NCI-H2107 (cell line): ENCODE measurements at places on chromosomes 2 and 18.
A peak's percentile ranks its signal among the peaks of the same experiment; 100 is the strongest.

- DNase-seq, result no peak
These were observed 69.0 kb upstream of the DLGAP1 start for GRCh38 chr18:4524096-4524495.

- DNase-seq, result no peak
These were observed 168.6 kb upstream of the SIX2 start for GRCh38 chr2:45177870-45178269.

DNA sequence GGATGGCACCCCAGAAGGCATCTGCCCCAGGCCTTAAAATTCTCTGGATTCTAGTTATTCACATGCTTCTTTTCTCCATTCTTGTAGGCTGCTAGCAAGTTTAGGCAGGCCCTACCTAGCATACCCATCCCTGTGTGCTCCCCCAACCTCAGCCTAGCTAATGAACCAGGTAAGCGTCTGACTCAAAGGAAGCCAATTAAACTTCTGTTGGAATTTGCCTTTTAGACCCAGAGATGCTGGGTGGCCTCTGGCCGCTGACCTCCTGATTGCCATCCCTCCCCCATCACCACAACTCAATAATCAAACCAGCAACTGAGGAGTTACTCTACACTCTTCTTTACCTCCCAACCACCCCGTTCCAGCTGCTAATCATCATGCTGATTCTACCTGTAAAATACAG is 19.0 kb upstream of the CEP68 start:
- no peak for DNase-seq

GRCh38 chr2:208369091-208369490 is 37.5 kb upstream of the PTH2R start:
- no peak for DNase-seq

GRCh38 chr2:183034806-183035205 is 3.5 kb downstream of the NCKAP1 start:
- DNase-seq, result no peak

DNA sequence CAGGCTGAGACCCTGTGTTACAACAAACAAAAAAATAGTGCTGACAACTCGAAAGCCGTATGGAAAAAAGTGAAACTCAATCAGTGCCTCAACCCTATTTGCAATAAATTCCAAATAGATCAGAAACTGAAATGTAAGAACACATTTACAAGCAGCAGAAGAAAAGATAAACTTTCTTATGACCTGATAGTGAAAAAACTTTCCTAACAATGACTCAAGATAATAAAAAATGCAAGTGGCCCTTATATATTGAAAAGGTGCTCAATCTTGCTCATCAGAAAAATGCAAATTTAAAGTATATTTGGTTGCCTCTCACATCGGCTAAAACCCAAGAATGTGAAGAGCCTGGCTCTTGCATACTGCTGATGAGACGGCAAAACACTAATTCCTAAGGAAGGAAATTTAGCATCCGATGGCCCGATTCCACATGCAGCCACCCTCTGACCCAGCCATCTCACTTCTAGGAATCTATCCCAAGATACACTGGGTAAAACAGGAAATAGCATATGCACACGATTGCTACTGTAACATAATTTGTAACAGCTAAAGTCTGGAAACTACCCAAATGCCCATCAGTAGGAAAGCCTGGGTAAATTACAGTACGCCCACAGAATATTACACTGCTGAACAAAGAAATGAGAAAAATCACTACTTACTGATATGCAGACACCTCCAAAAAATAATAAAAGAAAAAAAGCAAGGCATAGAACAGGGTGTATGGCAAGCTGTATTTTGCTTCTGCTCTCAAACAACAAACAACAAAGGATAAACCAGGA is 56.8 kb downstream of the HDLBP start:
- DNase-seq, result no peak

GRCh38 chr2:156332284-156332533 is 312 bp downstream of the NR4A2 start:
- no peak for DNase-seq

DNA sequence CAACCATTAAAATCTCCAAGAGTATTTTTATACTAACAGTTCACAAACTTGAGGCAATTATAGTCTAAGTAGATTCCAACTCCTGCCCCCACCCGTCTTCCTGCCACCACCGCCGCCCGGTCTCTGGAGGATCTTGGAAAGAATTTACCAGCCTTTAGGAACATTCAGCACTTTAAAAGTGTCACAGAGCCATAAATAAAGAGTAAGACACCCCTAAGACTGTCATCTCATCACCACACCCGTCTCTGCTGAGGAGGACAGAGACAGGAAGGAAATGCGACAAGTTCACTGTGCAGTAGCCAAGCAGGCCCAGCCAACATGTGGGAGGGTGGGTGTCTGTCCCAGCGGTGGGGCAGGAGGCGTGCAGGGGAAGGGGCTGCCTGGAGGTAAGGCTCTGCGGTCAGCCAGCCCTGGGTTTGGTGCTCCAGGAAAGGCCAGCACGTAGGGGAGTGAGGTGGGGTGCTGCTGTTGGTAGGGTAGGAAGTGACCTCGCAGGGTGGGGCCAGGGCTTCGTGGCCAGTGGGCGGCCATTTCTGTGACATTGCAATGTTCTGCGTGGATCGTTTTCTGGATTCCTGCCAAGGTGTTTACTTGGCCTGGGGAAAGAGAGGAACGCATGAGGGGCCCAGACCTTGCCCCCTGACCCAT is 111.6 kb downstream of the FAM210A start:
- DNase-seq, result no peak

DNA sequence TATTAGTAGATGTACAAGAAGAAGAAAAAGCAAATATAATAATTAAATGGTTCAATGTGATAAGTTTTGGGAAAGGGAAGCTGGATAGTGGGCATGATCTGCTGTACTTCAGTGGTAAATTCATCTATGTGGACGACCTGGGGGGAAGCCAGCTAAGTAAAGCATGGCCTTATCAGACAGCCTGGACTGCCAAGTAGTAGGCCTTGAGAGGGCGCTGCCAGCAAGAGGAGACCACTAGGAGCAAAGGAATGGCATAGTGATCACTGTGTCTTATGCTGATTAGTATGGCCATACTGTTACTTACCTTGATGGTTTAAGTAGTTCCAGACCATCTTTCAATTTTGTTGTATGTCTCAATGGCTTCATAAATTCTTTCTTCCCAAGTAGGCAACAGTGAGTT is 287.6 kb downstream of the SETBP1 start:
- DNase-seq, result no peak

DNA sequence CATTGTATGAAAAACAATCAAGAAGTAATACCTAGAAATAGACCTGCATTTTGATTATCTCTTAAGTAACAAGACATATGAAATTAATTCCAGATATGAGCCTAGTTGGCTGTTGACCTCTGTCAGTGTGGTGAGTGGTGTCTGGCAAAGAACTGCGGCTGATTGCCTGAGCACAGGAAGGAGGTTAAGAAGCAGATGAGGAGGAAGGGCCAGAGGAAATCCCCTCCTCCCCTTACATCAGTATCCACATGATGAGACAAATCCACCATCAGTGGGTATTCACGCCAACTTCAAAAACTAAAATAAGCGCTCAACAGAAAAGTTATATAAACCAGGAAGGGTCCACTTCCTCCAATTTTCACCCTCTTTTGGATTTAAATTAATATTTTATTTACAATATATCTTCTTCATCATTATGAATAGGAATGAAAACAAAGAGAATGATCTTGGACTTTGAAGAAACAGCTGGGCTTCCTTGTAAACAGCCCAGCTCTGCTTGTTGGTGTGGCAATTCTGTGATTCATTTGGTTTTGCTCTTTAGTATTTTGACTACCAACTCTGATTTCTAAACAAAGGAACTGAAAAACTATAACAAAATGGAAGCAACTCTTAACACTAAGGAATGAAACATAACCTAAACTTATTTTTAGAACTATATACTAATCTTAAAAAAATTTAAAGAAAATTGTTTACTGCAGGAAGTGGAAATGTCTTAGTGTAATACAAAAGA is 27.3 kb downstream of the RFTN2 start:
- DNase-seq, result no peak

DNA sequence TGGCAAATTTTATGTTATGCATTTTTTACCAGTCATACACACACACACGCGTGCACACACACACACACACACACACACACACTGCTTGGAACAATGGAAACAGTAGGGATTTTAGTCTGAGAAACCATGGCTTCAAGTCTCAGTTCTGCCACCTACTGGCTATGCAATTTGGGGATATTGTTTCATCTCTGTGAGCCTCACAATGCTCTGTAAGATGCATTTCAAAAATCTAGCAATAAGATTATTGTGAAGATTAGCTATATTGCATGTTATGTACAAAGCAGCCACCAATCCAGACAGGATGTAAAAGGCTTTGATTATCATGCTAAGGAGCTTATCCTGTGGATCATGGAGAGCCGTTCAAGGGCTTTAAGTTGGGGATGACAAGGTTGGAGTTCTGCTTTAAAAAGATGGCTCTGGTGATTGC is 401.4 kb downstream of the NBAS start:
- DNase-seq, result no peak

DNA sequence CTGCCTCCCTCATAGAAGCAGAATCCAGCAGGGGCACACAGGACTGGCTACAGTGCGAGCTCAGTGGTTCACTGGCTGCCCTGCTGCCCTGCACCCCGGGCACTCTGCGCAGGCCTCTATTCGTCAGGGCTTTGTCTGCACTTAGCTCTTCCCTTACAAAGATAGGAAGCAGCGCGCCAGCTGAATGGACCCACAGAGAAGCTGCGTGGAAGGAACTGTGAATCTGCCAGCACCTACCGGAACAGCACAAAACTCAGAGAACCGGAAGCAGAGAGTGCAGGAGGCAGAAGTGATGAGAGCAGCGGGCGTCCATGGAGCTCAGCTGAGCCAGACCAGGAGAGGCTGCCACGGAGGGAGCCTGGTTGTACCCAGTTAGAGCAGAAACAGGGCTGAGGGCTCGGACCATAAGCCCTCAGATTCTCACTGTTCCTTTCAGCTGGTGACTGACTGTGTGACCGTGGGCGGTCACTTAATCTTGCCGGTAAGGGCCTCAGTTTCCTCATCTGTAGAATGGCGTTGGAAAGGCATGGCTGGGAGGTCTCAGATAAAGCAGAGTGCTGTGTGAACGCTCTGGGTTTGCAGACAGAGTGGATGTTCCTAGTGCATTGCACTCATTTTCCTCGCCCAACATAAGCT is 23.1 kb upstream of the SLC66A3 start:
- no peak for DNase-seq

DNA sequence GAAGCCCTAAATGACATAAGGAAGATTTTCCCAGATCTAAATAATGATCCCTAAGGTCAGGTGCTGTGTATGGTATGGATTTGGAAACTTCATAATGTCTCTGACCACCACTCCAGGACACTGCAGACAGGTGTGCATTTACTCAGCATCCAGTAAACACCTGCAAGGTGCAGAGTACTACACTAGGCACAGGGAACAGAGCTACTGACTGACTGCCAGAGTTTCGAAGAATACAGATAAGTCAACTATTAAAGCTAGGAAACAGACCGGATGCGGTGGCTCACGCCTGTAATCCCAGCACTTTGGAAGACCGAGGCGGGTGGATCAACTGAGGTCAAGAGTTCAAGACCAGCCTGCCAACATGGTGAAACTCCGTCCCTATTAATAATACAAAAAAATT is 65.0 kb downstream of the ATP8B1 start:
- no peak for DNase-seq

DNA sequence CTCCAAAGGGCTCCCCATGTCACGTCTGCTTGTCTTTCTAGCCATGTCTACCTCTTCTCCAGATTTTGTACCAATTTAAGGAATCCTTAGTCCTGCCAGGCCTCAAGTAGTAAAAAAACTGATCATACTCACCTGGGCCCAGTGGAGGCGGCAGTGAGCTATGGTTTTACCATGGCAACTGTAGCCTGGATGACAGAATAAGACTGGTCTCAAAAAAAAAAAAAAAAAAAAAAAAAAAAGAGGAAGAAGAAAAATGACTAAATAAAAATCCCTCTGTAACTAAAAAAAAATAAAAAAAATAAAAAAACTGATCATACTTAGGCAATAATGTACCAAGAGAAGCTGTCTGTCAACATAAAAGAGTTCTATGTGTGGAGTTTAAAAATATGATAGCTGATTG is 221.6 kb downstream of the NR4A2 start:
- no peak for DNase-seq

- DNase-seq, result no peak
These were observed 1.8 kb downstream of the ZFP36L2 start for GRCh38 chr2:43224571-43225092.

DNA sequence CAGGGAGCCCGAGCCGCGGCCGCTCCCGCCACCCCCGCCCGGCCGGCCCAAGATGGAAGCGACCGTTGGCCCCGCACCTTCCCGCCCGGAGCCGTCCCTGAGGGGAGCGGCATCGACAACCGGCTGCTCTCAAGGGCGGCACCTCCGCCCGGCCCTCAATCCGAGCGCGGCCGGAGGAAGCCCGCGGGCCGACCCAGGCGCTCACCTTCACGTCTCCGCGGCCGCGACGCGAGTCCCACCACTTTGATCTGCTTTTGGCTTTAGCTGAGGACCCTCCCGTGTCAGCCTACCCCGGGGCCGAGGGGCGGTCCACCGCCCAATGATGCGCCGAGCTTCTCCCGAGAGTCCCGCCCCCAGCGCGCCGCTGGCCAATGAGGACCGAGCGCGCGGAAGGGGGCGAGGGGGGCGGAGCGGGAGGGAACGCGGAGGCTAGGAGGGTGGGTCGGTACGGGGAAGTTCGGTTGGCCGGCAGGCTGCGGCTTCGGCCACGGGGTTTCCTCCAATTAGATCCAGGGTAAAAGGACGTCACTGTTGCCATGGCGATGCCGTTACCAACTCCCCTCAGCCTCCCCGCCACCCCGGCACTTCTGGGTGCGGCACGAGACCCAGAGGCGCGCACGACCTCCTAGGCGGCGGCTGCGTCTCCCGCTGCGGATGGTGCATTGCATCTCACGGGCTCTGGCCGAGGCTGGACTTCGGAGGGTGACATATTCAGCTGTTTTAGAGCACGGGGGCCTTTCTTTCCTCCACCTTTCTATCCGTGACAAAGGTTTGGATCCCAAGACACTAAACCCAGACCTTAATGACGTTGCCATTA is at the start of gene YWHAQ:
TSS of gene YWHAQ (minus strand) at position 262 of the 817 bp plus-strand sequence. CDS start 545 bp downstream, outside the sequence.
- peak; percentile 93 for DNase-seq

DNA sequence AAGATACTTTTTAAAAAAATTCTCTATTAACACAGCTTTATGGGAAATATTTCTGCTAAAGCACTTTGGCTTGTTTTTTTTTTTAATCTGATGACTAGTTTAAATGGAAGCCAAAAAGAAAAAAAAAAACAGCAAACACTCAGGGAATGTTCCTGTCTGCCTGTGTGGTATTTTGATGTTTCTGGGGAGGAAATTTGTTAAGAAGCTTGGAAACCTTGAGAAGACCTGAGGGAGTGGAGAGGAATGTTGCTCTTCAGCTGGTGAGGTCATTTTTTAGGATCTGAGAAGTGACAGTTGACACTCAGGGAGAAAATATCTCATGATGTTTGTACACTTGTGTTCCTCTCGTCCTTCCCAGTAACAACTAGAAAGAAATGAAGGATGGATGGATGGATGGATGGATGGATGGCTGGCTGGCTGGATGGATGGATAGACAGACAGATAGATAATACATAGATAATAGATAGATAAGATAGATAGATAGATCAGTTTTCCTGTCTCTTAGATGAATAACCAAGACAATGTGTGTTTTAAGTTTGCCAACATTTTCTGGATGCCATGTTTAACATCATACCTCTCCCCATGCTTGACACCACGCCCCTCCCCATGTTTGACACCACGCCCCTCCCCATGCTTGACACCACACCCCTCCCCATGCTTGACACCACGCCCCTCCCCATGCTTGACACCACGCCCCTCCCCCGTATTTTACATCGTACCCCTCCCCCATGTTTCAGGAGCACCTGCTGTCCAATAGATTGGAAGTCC is 84.8 kb downstream of the CTIF start:
- DNase-seq, result no peak
